Hematopoietic multipotent progenitor cell treated with erythropoietin and hydrocortisone succinate and interleukin-3 and kit ligand, for 17 days (in vitro differentiated cells): ENCODE measurements at places on chromosomes 11 and 22.

GRCh38 chr11:113615098-113615497 lies 91.0 kb downstream of the TMPRSS5 start:
- DNase-seq: no peak

DNA sequence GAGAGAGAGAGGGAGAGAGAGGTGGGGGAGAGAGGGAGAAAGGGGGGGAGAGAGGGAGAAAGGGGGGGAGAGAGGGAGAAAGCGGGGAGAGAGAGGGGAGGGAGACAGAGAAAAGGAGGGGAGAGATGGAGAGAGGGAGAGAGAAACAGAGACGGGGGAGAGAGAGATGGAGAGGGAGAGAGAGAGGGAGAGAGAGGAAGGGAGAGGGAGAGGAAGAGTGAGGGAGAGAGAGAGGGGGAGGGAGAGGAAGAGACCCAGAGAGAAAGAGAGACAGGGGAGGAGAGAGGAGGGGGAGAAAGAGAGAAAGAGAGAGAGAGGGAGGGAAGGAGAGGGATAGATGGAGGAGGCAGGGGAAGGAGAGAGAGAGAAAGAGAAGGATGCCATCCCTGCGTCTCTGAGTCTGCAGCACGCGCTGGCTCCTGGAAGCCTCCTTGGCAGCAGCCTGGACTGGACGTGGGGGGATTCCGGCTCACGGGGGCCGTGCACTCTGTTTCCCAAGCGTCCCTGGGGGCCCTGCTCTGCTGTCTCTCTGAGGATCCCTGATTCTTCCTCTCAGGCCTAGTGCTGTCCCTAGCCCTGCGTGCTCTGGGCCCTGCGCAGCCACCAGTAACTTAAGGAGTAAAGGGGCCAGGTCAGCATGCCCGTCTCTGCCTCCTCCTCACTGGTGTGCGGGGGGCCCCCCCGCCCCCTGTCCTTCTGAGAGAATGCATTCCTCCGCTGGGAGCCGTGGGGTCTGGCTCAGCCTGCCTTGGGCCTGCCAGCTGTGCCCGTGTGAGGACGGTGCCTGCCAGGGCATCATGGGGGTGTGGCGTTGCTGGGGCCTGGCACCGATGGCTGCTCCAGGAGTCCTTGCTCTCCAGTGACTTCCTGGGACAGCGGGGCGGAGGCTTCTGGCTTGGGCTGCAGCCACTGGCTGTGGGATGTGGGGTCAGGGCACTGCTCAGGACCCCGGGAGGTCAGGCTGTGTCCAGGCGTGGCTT lies 429.5 kb downstream of the TBC1D22A start:
- no peak for DNase-seq

GRCh38 chr11:134060316-134060715 lies 8.6 kb upstream of the JAM3 start:
- no peak for DNase-seq

DNA sequence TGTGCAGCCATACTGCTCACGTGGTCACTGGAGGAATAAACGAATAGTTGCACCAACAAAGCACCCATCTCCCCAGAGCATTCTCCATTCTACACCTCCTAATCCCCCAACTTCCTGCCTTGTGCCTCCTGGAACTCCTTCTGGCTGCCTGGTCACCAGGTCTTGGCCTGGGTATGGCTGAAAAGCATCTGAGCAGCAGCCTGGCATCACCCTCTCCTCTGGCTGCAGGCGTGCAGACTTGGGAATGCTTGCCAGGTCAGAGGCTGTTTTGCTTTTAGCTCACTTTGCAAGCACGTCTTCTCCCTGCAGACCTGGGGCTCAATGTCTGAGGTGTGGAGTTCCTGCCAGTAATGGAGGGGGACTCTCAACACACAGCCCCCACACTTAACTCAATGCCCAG lies 33.3 kb upstream of the KCNJ11 start:
- DNase-seq: no peak

DNA sequence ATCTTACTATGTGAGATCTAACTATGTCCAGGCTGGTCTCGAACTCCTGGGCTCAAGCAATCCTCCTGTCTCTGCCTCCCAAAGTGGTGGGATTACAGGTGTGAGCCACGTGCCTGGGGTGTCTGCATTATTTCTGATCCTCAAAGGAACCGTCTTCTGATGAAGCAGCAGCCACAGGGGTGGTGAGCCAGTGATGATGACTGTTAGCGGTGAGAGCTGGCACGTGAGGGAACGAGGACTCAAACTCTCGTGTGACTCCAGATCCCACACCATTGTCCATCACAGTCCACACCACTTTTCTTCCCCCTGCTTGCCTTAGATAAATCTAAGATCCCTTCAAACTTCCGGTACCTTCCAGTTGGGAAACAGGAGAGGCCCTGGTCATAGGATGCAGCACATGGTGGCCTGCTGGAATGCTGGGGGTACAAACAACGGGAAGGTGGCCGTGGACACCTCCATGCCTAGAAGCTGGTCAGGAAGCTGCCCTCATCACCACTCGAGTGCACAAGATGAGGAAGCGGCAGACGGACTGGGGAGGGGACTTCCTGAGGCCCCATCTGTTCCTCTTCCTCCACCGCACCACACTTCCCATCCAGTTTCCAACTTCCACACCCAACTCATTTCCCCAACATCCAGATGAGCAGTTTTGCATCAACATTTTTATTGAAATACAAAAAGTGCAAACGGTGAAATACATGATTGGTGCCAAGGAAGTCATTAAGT lies 23.8 kb downstream of the ARHGAP1 start:
- DNase-seq: no peak

DNA sequence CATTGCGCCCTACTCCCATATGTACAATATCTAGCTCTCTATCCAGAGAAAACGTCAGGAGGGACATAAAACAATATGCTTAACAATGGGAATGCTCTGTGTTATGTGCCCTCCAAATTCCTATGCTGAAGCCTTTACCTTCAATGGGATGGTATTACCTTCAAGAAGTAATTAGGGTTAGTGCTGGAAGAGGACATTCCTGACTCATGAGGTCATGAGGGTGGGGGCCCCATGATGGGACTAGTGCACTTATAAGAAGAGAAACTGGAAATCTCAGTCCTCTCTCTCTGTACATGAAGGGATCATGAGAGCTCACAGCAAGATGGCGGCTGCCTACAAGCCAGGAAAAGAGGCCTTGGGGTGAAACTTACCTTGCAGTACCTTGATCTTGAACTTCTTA lies 20.3 kb downstream of the MMP20 start:
- DNase-seq: no peak
